ENCODE measurements at places on chromosomes 2 and 18. TPM values are rescaled to one million over a fixed set of nuclear protein-coding genes. Genes with fewer than 3 reads are reported as not detected.

GRCh38 chr2:110866045-110866444, 133.7 kb downstream of the ACOXL start:
- DNase-seq = no peak

GRCh38 chr18:44840058-44840790, 159.5 kb downstream of the SETBP1 start:
- no peak for DNase-seq

DNA sequence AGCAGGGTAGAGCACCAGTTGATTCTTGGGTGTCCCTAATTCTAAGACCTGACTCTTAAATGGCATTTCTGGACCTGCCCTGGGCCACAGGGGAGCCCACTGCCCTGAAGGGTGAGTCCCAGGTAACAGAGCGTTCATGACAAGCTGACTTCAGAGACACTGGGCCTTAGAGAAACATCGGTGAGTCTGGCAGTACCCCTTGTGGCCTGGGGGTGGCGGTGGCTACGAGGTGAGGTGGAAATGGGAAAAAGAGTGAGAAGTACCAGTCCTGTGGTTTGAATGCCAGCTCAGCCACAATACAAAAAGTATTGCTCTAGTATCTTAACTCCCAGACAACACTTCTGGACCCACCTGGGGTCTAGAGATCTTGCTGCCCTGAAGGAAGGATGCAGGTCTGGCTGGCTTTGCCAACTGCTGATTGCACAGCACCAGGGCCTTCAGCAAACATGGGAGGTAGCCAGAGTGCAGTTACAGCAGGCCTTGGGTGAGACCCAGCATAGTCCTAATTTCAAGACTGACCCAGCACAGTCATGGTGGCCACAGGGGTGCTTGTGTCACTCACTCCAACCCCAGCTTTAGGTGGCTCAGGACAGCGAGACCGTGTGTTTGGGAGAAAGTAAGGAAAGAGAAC, 44.5 kb downstream of the USP34 start:
- DNase-seq = peak; percentile 57

- DNase-seq = no peak
Observed at GRCh38 chr2:204255071-204255470, 290.2 kb upstream of the PARD3B start.

- no peak for DNase-seq
Observed at GRCh38 chr18:69795791-69796190, 151.9 kb downstream of the CD226 start.

DNA sequence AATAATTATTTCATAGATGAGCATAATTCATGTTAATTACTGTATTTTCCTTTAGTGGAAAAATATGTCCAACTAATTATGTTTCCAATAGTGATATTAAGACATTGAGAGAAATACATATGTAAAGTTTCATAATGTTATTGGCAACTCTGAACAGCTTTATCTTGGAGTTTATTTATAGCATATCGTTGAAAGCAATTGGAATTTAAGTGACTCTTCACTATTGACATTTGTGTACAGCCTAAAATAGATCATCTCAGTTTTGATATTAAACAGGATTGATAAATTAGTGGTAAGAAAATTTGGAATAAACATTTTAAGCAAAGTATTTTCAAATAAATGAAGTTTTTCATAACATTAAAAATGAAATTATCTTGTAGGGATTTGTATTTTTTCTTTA, 79.7 kb downstream of the EML4 start:
- DNase-seq = no peak

DNA sequence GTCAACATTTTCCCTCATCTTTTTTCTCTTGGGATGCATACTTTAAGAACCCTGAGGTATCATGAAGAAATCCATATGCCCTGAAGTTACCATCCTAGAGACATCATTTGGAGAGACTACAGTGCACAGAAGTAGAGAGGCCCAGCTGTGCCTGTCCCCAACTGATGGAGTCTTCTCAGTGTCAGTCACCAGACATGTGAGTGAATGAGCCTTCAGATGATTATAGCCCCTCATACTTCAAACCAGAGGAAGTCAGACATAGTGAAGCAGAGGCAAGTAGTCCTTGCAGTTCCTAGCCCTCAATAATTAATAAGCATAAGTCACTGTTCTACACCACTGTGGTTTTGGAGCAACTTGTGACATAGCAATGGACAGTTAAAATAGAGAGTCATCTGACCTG, 194.4 kb upstream of the ITGA4 start:
- no peak for DNase-seq

- DNase-seq = no peak
Observed at GRCh38 chr2:16090650-16091575, 150.6 kb downstream of the MYCN start.

Gene IL36RN
- total RNA-seq = not detected

Gene CRYGB
- total RNA-seq = not detected

Gene LYG2
- total RNA-seq = not detected

Gene EFR3B
- total RNA-seq = 3.8 TPM
